Cardiac muscle cell (in vitro differentiated cells and primary cell): ENCODE measurements at places on chromosomes 16 and 17. TPM values are rescaled to one million over a fixed set of nuclear protein-coding genes. Genes with fewer than 3 reads are reported as not detected.
A peak's percentile ranks its signal among the peaks of the same experiment; 100 is the strongest.

Gene SBK1
- 11.7 and 12.0 TPM in 2 replicates for total RNA-seq

Gene SPNS2
- 1.0 and 3.5 TPM in 2 replicates for total RNA-seq

Gene TPSD1
- total RNA-seq = not detected in 2 replicates

Gene SCGB1C2
- total RNA-seq = not detected in 2 replicates

- peaks cover 44% of the 10 kb centered on the region for H3K4me1 ChIP-seq
- H3K36me3 ChIP-seq = peaks cover 28% of the 10 kb centered on the region
- peak; percentile 67 for DNase-seq
- peak overlapping the region; percentile 94 for H3K27ac ChIP-seq
- no peaks in the 10 kb centered on the region for H3K27me3 ChIP-seq
Observed at GRCh38 chr17:4950075-4950745, 709 bp upstream of the ENO3 start.

- no peak for DNase-seq
- H3K4me1 ChIP-seq = no peaks in the 10 kb centered on the region
- peaks cover 74% of the 10 kb centered on the region for H3K36me3 ChIP-seq
- H3K27me3 ChIP-seq = no peaks in the 10 kb centered on the region
- no peak overlapping the region for H3K27ac ChIP-seq
Observed at GRCh38 chr16:53309457-53309856, 124.8 kb upstream of the RBL2 start.

GRCh38 chr16:82655720-82656490 is 29.1 kb downstream of the CDH13 start:
- peaks cover 24% of the 10 kb centered on the region for H3K4me1 ChIP-seq
- H3K4me3 ChIP-seq = no peak overlapping the region
- H3K36me3 ChIP-seq = no peaks in the 10 kb centered on the region

DNA sequence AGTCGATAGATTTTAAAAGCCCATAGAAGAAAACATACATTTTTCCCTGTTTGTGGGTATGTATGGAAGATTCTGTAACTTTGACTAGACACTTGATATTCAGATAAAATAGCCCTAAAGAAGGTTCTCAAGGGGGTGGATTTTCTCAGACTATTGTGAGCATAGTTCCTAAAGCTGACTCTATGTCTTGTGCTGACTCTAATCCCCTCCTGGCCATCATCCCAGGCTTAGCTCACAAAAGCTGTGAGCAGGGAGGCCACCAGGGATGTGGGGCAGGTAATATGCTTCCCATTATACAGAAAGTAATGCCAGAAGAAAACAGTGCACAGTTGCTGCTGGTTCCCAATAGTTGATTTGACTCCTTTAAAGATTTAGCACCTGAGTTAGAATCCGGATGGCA is 32.0 kb downstream of the CDH13 start:
- H3K27ac ChIP-seq = no peak overlapping the region
- H3K4me3 ChIP-seq = no peak overlapping the region
- no peak for DNase-seq
- no peaks in the 10 kb centered on the region for H3K27me3 ChIP-seq
- H3K36me3 ChIP-seq = no peaks in the 10 kb centered on the region
- H3K4me1 ChIP-seq = peaks cover 7% of the 10 kb centered on the region

- no peaks in the 10 kb centered on the region for H3K36me3 ChIP-seq
- H3K4me1 ChIP-seq = peaks cover 90% of the 10 kb centered on the region
- no peak overlapping the region for H3K4me3 ChIP-seq
- DNase-seq = peak; percentile 54
- peak overlapping the region; percentile 98 for H3K27ac ChIP-seq
- H3K27me3 ChIP-seq = no peaks in the 10 kb centered on the region
Observed at GRCh38 chr17:59423137-59423724, 91.8 kb downstream of the YPEL2 start.

GRCh38 chr17:57388131-57388725 is 131.9 kb downstream of the MSI2 start:
- no peaks in the 10 kb centered on the region for H3K36me3 ChIP-seq
- no peak for DNase-seq
- peaks cover 11% of the 10 kb centered on the region for H3K4me1 ChIP-seq
- H3K27ac ChIP-seq = no peak overlapping the region
- no peaks in the 10 kb centered on the region for H3K27me3 ChIP-seq
- no peak overlapping the region for H3K4me3 ChIP-seq

GRCh38 chr17:32298721-32299579 is 33.3 kb downstream of the RHBDL3 start:
- peaks cover 6% of the 10 kb centered on the region for H3K4me1 ChIP-seq
- H3K27me3 ChIP-seq = no peaks in the 10 kb centered on the region
- no peak for DNase-seq
- H3K4me3 ChIP-seq = no peak overlapping the region
- no peaks in the 10 kb centered on the region for H3K36me3 ChIP-seq
- H3K27ac ChIP-seq = no peak overlapping the region

GRCh38 chr17:50793007-50793406 is 25.7 kb upstream of the ANKRD40CL start:
- H3K27me3 ChIP-seq = no peaks in the 10 kb centered on the region
- no peaks in the 10 kb centered on the region for H3K36me3 ChIP-seq
- no peak for DNase-seq
- no peak overlapping the region for H3K27ac ChIP-seq

DNA sequence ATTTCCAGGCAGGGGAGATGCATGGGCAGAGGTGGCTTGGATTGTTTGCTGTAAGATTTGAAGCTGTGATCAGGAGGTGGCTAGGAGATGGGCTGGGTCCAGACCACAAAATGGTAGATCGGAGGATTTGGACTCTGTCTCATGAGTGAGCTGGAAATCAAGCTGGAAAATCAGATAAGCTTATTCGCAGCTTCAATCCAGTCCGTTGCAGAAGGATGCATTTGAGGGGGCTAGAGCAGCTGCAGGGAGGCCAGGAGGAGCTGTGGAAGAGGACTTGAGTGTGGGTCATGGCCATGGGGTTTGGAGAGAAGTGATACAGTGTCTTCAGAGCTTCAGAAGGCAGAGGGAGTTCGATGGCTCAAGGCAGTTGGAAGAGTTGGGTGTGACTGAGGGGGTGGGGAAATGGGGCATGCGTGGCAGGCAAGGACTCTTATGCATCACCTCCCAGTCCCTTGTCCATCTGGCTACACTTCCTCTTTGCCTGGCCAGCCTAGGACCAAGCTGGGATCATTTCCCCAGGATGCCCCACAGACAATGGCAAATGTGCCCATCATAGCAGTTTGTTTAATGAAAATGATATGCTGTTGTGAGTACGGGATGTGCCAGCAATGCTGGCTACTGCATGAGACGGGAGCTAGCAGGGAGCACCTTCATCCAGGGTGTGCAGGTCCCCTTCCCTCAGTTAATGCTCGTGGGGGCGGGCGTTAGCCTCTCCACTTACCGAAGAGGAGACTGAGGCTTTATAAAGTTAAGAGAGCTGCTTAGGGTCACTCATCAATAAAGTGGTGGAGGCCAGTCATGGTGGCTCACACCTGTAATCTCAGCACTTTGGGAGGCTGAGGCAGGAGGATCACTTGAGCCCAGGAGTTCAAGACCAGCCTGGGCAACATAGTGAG is 20.6 kb downstream of the QPRT start:
- no peaks in the 10 kb centered on the region for H3K4me1 ChIP-seq
- H3K4me3 ChIP-seq = no peak overlapping the region
- DNase-seq = no peak
- H3K36me3 ChIP-seq = no peaks in the 10 kb centered on the region
- H3K27ac ChIP-seq = no peak overlapping the region
